NCI-H1092 (cell line): ENCODE measurements at places on chromosomes 13 and 19.

DNA sequence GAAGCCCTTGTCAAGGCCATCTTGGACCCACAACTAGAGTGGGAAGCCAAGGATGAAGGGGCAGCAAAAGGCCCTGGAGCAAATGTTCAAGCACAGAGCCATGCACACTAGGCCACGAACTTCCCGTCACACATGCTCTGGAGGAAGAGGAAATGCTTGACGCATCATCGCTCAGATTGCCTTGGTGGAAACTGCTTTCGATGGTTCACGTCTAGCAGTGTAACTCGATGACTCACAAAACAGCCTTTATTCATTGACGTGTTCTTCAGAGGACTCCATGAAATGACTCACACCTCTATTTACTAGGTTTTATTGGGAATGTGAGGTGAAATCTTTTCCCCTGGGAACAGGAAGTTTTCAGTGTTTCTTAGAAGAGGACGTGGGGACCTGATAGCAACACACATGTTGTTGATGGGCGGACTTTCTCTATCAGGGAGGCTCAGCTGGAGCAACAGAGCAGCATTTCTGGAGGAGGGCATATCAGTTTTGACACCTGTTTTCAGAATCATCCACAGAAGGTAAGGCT lies 79.8 kb upstream of the FLT1 start:
- DNase-seq = no peak

DNA sequence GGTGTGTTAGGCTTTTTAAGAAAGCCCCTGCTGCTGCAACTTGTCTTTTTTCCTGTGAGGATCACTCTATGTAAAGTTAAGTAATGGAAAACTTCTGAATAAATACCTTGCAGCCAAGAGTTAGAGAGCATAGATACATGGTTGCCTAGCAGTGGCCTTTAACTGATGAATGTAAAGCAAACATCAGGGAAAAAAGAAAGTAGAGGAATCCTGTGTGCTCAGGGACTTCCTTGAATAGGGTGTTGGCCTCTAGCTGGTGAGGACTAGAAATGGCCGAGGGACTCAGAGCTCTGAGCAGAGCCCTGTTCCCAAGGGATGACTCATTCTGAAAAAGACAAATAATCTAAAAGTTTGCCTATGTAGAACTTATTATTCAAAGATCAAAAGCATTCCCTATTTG lies 135.7 kb downstream of the MIPEP start:
- DNase-seq = no peak

GRCh38 chr13:101416181-101417042 lies at the start of gene NALCN:
Gene NALCN, minus strand, starts transcription at chr13:101416508. Its CDS starts 17,382 bp downstream, at chr13:101399126.
- DNase-seq = peak; percentile 72

DNA sequence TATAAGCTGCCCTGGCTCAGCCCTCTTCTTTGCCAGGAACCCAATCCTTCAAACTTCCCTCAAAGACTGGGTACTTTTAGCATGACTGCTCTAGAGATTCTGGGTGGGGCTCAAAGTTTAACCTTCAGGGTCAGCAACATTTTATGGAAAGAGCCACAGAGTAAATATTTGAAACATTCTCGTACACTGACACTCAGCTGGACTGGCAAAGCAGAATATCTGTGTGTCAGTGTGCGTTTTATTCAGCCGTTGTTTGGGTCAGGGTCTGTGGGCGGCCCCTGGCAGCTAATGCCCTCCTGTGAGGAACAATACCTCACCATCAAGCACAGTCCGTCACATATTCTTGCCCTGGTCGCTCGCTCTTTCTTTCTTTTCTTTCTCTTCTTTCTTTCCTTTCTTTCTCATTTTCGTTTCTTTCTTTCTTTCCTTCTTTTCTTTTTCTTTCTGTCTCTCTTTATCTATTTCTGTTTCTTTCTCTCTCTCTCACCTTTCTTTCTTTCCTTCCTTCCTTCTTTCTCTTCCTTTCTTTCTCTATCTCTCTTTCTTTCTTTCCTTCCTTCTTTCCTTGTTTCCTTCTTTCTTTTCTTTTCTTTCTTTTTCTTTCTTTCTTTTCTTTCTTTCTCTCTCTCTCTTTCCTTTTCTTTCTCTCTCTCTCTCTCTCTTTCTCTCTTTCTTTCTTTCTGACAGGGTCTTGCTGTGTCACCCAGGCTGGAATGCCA lies 10.7 kb downstream of the DPRX start:
- DNase-seq = no peak

- no peak for DNase-seq
Observed at GRCh38 chr19:15911599-15912235, 13.8 kb upstream of the CYP4F2 start.

DNA sequence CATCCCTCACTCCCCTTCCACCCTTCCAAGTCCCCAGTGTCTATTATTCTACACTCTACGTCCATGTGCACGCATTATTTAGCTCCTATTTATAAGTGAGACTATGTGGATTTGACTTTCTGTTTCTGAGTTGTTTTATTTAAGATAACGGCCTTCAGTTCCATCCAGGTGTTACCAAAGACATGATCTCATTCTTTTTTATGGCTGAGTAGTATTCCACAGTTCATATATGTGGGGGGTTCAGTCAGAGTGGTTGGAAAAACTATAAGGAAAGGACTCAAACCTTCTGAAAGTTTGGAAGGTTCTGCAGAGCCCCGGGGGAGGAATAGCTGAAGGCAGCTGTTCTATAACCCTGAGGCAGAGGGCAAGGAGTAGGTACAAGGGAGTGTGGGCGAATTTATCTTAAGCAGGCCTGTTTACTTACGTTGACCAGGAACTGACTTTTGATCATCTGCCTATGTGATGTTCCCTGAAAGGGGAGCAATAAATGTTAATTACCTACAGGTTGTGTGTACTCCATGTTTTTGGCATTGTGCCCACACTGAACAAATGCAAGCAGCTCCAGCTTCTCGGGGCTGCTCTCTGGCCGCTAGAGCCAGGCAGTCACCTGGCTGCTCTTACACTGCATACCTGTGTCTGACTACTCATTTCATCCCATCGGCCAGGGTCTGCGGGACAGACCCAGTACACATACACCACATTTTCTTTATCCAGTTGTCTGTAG lies 13.5 kb upstream of the ADGRE1 start:
- no peak for DNase-seq

- DNase-seq = no peak
Observed at GRCh38 chr13:98032168-98032567, 78.7 kb downstream of the IPO5 start.

DNA sequence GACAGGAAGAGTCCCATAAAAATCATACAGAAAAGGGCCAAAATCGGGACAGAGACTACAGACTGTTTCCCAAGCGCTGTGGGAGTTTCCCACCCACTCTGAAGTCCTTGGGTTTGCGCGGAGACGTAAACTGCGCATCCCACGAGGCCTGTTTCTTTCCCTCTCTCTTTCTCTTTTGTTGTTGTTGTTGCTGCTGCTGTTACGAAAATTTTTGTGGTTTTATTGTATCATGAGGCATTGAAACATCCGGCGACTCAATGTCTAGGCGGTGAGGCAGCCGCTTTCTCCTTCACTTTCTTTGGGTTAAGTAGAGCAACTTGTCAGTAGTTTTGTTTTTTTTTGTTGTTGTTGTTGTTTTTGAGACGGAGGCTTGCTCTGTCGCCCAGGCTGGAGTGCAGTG lies 1.6 kb upstream of the PPP1R12C start:
- DNase-seq = no peak

- DNase-seq = no peak
Observed at GRCh38 chr13:98487016-98487415, 89.9 kb downstream of the STK24 start.

GRCh38 chr19:17646441-17646840 lies 41.7 kb downstream of the UNC13A start:
- no peak for DNase-seq

DNA sequence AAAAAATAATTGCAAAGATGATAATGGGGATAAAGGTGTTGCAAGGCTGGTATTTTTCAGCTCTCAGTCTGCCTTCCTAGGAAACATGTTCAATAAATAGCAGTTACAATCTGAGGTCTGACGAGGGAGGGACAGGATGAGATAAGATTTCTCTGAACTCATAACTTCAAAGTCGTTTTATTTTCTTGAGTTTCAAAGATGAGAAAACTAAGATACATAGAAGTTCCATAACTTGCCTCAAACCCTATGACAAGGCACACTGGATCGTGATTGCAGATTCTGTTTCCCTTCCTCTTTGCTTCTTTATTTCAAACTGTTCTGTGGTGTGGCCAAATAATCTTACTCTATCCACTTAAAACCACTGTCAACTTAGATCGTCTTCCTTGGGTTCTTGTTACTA lies 327.2 kb downstream of the GPC5 start:
- no peak for DNase-seq

DNA sequence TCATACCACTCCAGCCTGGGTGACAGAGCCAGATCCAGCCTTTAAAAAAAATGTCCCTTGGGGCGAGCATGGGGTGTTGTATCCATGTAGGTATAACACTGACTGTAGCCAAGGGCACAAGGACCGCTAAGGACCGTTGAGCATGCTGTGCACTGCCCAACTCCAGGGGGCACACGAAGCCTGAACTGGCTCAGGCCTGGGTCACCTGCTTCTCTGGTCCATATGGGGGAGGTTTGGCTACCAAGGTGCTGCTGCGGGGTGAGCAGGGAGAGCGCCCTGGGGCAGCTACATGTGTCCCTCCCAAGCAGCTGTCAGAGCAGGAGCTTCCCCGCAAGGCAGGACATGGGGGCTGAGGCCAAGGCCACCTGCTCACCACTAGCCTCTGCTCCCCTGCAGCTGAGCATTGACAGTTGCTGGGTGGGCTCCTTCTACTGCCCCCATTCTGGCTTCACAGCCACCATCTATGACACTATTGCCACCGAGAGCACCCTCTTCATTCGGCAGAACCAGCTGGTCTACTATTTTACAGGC lies 16.3 kb downstream of the CATSPERG start:
- no peak for DNase-seq

- no peak for DNase-seq
Observed at GRCh38 chr13:75839406-75839805, 203.3 kb downstream of the LMO7 start.

GRCh38 chr13:31947105-31947504 lies 84.5 kb upstream of the FRY start:
- DNase-seq = no peak

- DNase-seq = no peak
Observed at GRCh38 chr13:33723365-33723764, 94.6 kb upstream of the RFC3 start.

DNA sequence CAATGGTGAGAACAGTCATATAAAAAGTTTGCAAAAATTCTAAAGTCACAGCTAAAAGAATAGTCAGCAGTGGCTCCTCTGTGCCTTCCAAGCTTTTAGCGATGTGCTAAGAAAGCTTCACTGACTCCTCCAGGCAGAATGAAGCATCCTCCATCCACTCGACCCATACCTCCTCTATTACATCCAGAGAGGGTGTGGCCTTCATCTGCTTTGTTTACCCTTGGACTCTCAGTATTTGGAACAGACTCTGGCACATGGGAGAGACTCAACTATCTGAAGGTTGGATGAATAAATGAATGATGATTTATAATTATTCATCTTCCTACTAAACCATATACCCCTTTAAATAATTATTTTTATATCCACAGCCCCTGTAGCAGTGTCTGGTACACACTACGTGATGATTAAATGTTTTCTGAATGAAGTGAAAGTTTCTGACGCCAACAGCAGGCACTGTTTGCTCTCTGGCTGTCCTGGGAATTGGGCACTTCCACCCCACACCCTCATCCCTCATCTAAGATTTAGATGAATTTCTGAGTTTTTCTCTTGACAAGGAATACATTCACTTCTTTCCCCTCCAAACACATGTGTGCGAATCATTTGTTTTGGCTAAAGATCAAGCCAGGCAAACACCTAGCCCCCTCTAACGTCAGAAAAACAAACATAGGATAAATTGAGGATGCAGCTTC lies 93.9 kb downstream of the NUFIP1 start:
- peak; percentile 4 for DNase-seq

- DNase-seq = no peak
Observed at GRCh38 chr13:104954210-104954609, 1581.3 kb downstream of the EFNB2 start.

GRCh38 chr19:2302319-2303210 lies 5.4 kb downstream of the LINGO3 start:
- no peak for DNase-seq

DNA sequence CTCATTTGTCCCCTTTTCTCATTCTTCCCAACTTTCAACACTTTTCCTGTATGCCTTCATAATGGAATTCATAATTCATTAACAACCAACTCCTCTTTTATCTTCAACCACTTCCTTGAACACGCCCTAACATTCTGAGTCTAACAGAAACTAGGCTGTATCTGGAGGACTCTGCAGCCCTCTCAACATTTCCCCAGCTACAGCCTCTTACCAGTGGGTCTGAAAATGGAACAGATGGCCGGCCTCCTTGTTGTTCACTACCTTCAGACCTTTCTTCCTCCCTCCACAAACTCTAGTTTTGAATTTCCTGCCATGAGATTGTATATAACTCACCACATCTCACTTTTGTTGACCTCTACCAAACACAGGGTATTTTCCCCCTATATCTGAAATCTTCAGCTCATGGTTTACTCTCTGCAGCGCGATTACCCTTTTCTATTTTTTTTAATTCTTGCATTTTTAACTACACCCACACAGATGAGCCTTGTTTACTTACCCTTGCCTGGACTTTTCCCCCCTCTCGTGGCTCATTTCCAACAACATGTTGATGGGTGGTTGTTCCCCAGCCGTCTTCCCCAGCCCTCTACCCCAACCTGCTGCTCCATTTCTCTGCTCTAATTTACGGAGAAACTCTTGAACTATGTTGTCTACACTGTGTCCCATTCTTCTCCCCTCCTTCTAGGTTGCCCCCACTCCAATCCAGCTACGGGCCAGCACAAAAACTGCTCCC lies 846 bp downstream of the ZNF790 start:
- DNase-seq = no peak

DNA sequence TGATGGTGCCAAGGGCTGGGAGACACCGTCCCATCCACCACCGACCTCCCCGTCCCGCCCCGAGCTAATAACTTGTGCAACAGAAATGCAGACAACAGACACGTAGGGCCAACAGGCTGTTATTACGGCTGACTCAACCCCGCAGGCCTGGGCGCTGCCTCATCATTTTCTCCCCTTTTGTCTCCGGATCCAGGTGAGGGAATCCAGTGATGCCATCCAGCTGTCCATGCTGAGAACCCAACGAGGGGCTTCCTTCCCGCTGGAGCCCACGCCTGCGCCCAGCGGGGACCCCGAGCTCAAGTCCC lies 6.4 kb upstream of the DIRAS1 start:
- no peak for DNase-seq

- no peak for DNase-seq
Observed at GRCh38 chr19:4098493-4098892, 25.4 kb downstream of the MAP2K2 start.

- no peak for DNase-seq
Observed at GRCh38 chr19:55113570-55114039, 3.8 kb downstream of the PPP1R12C start.

GRCh38 chr19:43651758-43652545 lies 12.3 kb upstream of the CADM4 start:
- peak; percentile 20 for DNase-seq

GRCh38 chr19:8319807-8320520 lies 1.2 kb downstream of the NDUFA7 start:
- no peak for DNase-seq
